Anterior cingulate cortex (tissue), 58 donors: ENCODE measurements at places on chromosomes 11 and 22.

DNA sequence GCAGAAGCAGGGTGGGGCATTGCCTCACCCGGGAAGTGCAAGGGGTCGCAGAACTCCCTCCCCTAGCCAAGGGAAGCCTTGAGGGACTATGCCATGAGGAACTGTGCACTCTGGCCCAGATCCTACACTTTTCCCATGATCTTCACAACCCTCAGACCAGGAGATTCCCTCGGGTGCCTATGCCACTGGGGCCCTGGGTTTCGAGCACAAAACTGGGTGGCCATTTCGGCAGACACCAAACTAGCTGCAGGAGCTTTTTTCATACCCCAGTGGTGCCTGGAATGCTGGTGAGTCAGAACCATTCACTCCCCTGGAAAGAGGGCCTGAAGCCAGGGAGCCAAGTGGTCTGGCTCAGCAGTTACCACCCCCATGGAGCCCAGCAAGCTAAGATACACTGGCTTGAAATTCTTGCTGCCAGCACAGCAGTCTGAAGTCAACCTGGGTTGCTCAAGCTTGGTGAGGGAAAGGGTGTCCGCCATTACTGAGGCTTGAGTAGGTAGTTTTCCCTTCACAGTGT is 573.7 kb upstream of the ANO3 start:
- no peak for DNase-seq

- no peak for DNase-seq
Observed at GRCh38 chr11:10454878-10455631, at the start of gene AMPD3. TSS of gene AMPD3 (plus strand) at chr11:10455264. CDS start at chr11:10461520, 6,256 bp downstream.

- no peak for DNase-seq
Observed at GRCh38 chr11:14645985-14646900, 2.6 kb downstream of the PDE3B start.

DNA sequence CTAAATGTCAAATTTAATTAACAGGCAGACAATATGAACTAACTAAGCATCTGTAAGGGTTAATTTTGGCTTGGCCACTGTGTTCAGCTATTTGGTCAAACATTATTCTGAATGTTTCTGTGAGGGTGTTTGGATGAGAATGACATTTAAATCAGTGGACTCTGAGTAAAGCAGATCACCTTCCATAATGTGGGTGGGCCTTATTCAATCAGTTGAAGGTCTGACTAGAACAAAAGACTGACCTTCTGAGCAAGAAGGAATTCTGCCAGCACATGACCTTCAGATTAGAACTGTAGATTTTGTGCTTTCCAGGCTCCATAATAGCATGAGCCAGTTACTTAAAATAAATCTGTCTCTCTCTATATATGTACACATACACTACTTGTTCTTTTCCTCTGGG is 12.0 kb upstream of the EED start:
- no peak for DNase-seq

GRCh38 chr11:876545-876944 is 33.9 kb downstream of the TSPAN4 start:
- DNase-seq: peak; percentile 41

DNA sequence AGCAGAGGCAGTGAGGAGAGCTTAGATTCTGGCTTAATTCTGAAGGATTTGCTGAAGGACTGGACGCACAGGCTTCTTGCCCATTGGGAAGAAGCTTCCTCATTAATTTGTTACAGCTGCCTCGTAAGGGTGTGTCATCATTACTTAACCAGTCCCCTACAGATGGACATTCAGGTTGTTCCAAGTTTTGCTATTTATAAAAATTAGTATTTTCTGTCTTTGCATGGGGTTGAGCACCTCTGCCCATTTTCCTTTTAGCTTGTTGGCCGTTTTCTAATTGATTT is 38.1 kb downstream of the CAPN1 start:
- no peak for DNase-seq

GRCh38 chr11:61194169-61194671 is 9.1 kb upstream of the PGA3 start:
- DNase-seq: no peak

DNA sequence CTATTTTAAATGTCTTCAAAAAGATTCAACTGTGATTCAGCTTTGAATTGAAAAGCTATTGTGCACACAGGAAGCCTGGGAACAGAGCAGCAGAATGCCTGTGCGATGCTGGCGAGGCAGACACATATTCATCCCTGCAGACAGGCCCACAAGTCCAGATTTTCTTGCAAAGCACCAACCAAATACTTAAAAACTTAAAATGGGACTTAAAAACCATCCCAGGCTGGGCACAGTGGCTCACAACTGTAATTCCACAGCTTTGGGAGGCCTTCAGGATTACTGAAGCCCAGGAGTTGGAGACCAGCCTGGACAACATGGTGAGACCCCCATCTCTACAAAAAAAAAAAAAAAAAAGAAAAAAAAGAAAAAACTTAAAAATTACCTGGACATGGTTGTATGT is 122.6 kb upstream of the SERPIND1 start:
- DNase-seq: no peak

- no peak for DNase-seq
Observed at GRCh38 chr11:15185021-15185420, 70.3 kb downstream of the INSC start.

- DNase-seq: no peak
Observed at GRCh38 chr11:77542296-77542695, 47.5 kb upstream of the AQP11 start.

DNA sequence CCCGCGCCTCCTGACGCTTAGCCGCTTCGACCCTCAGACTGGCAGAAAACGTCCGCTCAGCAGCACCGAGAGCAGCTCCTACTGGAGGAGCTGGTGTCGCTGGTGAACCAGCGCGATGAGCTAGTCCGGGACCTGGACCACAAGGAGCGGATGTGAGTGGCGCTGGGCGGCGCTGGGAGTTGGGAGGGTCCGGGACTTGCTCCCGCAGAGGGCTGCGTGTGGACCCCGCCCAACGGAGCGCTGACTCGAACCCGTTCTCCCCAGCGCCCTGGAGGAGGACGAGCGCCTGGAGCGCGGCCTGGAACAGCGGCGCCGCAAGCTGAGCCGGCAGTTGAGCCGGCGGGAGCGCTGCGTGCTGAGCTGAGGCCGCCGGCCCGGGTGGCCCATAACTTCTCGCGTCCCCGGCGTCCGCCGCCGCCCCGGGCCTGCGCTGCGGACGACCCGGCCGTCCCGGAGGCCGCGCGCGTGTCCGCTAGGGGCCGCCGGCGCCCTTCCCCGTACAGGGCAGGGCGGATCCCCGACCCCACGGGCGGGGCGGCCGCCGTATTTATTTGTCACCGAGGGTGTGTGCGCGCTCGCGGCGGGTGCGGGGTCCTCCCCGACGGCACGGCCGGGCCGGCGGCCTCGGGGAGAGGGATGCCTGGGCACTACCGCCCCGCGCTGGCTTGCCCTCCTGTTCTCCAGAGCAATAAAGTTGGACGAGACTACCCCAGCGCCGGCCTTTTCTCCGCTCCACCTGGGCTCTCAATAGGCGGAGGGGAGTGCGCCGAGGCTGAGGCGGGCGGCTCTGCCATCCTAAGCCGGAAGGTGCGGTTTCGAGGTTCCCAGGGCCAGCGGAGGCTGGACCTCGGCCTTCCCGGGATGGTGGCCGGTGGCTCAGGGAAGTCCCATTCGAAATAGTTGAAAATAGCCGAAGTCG is 3.4 kb downstream of the KCNK7 start:
- DNase-seq: no peak

- DNase-seq: no peak
Observed at GRCh38 chr11:125211191-125211947, 46.8 kb downstream of the PKNOX2 start.

DNA sequence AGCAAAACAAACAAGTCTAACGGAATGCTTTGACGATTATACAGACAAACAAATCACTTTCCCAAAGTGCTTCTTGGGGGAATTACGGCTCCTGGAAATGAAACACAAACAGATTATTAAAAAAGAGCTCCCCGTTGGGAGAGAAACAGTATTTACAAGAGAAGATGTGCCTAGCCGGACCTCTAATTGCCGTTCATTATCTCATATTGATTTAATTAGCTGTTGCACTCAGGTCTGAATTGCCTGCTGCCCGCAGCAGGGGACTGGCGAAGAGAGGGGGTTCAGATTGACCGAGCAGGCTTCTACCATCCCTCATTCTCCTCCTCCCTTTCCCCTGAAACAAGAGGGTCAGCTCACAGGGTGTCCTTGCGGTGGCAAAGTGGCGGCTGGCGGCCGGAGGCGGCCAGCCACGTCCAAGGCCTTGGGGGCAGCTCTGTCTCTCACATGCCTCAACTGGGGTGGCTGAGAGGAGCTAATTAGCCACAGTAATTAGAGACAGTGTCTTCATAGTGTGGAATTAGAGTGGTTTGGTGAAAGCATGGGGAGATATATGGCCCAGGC is 295.1 kb downstream of the MIAT start:
- no peak for DNase-seq

GRCh38 chr22:40606306-40606705 is 30.2 kb downstream of the MRTFA start:
- DNase-seq: no peak

DNA sequence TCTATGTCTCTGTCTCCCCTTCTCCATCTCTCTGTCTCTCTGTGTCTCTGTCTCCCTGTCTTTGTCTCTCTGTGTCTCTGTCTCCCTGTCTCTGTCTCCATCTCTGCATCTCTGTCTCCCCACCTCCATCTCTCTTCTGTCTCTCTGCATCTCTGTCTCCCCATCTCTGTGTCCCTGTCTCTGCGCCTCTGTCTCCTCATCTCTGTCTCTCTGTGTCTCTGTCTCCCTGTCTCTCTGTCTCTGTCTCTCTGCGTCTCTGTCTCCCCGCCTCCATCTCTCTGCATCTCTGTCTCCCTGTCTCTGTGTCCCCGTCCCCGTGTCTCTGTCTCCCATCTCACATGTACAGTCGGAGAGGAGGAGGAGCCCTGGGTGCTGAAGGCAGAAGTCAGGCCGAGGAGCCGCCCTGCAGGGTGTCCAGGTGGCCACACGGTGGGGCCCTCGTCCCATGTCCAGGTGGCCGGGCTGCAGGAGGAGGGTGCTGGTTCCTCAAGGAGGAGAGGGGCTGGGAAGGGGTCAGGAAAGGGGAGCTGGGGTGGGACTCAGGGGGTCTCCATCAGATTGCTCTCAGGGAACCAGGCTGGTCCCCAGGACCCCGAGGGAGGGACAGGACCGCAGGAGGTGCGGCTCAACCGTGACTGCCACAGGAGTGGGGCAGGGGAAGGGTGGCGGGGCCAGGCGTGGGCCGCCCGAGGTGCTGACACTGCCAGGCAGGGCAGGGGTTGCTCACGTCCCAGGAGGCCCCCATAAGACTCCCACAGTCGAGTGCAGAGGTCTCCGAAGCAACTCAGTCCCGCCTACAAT is 25.6 kb upstream of the TH start:
- no peak for DNase-seq

DNA sequence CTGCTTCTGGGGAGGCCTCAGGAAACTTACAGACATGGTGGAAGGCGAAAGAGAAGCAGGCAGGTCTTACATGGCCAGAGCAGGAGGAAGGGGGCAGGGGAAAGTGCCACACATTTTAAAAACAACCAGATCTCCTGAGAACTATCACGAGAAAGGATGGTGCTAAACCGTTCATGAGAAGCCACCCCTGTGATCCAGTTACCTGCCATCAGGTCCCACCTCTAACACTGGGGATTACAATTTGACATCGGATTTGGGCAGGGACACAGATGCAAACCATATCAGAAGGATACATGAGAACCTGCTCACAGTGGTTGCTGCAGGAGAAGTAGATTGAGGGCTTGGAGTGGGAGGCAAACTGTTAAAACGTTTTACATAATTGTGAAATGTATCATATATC is 152.2 kb downstream of the ADAMTS15 start:
- DNase-seq: no peak

DNA sequence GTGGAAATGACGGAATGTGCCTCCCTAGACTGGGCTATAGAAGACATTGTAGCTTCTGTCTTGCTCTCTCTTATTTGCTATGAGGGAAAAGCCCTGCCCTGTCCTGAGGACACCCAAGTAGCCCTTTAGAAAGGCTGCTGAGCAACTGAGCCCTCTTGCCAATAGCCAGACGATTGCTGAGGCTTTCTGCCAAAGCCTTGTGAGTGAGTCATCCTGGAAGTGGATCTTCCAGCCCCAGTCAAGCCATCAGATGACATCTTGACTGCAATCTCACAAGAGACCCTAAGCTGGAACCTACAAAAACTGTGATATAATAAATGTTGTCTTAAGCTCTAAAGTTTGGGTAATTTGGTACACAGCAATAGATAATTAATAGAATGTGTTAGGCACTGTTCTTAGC is 3.9 kb upstream of the TRAF6 start:
- DNase-seq: no peak

DNA sequence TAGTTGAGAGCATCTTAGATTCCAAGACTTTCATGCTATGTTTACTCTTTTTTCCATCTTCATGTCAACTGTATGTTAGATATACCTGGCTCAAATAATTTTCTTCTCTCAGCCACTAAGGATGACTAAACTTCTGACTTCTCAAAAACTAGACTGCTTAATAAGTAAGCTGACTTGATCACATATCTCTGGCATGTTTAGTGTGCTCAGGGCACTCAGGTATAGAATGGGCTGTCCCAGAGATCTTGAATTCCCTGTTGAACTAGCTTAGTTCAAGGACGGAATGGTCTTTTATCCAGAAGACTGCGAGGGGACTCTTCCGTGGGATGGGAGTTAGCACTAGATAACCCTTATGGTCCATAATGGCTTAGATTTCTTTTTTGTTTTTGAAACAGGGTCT is 13.0 kb downstream of the NEU3 start:
- no peak for DNase-seq

DNA sequence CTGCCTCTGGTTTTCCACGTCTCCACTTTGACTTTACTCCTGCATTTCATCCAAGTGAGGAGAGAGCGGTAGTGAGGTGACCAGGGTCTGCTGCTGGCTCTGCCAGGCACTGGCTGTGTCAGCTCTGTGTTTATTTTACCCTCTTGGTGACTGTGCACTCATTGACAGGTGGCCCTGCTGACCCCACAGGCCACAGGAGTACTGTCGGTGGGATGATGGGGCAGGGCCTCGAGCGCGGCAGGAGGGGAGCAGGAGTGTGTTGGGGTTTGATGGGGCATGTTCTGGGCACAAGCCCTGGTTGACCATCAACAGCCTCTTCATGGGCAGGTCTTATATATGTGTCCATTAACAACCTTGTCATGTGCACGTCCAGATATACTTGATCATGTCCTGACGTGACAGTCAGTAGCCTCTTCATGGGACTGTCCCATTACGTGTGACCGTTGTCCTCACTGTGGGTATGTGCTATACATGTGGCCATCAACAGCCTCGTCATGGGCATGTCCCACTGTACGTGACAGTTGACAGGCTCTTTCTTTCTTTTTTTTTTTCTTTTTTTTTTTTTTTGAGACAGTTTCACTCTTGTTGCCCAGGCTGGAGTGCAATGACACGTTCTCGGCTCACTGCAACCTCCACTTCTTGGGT is 31.4 kb upstream of the ACR start:
- no peak for DNase-seq
